ENCODE measurements at places on chromosomes 2 and 18.

DNA sequence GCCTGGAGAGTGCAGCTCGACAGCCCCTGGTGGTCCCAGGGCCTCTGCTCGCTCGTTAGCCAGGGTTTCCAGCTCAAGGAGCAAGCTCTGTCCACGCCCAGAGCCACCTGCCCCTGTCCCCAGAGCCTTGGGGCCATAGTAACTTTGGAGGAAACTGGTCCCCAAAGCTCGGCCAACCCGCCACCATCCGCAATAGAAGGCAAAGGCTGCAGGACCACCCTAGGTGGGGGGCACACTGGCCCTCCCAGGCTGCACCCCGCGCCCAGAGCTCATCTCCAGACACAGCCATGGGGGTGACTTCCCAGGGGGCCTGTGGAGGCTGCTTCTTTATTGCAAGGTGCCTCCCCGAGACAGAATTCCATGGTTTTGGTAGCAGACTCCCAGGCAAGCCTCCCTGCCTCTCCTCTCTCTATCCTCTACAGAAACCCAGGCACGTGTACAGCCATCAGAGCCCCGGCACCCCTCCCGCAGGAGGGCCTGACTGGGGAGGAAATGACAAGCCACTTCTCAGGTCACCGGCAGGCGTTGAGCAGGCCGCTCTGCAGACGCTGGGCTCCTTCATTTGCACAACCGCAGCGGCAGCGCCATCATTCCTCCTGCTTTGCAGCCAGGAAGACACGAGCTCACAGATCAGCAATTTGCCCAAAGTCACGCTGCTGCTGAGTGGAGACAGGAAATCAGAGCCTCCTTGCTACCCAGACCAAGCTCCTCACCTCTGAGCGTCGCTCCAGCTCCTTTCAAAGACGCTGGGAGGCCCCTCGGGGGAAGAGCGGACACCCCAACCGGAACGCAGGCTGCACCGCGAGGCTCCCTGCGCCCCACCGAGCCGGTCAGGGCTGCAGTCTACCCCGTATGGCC is 80.2 kb downstream of the NDUFA10 start:
- DNase-seq: peak; percentile 34

GRCh38 chr2:144946263-144946662 is 426.3 kb upstream of the ZEB2 start:
- DNase-seq: no peak

DNA sequence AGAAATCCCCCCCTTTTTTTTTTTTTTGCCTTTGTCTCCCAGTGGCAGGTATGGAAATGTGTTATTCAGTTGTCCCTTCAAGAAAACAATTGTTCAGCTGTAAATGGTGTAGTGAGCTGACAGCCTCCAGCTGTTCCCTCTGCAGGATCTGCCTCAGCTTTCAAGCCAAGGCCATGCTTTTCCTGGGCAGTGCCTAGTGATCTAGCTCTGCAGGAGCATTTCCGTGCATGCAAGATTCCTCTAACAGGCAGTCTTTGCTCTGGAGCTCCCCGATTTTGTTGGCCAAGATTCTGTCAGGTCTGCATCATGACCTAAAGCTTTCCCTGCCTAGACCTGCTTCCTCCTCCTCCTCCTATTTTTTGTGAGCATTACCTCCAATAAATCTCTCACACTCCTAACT is 300.7 kb upstream of the UBE2E3 start:
- DNase-seq: no peak

DNA sequence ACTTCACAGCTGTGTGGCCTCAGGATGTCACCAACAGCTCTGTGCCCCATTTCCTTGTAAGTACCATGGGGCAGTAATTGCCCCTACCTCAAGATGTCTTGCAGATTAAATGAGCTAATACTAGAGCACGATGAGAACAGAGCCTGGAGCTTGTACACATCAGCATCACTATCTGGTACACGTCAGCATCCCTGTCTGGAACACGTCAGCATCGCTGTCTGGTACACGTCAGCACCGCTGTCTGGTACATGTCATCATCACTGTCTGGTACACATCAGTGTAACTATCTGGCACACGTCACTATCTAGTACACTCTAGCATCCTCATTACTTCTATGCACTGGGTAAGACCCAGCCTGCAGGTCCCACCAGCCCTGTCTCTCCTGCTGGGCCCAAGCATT is 37.2 kb downstream of the AQP12A start:
- DNase-seq: no peak

- DNase-seq: no peak
Observed at GRCh38 chr2:13413989-13414388, 697.3 kb downstream of the TRIB2 start.

DNA sequence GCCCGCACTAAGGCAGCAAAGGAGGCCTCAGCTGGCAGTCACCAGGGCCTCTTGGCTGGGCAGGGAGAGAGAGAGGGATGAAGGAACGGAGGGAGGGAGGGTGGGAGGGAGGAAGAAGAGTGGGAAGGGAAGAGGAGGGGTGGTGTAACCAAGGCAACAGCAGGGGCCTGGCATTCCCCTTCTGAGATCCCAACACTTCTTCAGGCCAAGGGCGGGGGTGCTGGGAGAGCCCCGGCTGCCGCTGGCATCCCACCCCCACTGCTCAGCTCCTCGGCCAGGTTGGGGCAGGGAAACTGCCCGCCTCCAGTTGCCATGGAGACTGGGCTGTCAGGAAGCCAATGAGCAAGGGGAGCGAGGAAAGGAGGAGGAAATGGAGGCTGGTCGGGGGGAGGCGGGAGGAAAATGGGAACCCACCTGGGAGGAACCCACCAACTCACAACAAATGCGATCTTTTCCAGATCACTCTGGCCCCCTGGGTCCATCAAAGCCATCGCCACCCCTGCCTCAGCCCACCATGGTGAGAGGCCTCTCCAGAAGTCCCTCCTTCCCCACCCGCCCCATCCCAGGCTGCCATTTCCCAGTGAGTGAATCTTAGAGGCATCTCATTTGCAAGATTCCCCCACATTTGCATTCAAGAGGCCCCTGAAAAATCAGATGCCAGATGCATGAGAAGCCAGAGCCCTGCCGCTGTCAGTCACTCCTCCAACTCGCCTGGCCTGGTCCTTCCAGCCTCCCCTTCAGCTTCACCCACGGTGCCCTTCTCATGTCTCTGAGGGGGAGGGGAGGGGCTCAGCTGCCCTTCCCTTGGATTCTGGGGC is 12.4 kb downstream of the SH2D6 start:
- DNase-seq: no peak

- no peak for DNase-seq
Observed at GRCh38 chr2:197256547-197257170, 53.9 kb downstream of the ANKRD44 start.

DNA sequence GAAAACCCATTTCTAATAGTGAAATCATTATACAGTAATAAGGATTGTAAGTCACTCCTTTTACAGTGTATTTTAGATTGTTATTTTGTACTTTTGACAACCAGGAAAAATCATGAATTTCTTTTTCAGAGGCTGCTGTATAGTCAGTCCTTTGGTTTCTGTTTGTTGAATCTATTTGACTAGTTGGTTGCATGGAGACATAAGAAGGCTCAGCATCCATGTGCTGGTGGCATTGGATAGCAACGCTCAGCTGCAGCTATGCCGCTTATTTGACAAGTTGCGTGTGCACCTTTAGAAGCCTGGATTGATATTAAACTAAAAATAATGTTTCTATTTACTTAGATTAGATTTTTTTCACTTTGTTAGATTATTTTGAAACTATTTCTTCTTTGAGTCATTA is 254.1 kb upstream of the SYT4 start:
- no peak for DNase-seq

DNA sequence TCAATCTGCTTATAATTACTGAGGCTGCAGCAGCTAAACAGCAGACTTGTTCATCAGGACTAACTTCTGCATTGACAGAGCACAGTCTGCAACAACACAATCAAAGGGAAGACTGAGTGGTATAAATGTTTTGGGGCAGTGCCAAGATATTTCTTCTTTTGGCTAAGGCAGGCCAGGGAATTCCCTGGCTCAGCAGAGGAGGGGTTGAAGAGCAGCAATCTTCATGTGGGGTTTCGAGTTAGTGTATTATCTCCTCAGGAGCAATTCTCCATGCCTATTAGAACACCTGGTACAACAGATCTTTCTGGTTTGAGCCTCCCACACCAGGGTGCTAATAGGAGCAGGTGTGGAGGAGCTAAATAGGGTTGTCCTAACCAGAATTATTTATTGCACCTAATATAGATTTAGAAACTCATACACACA is 103.0 kb upstream of the STK17B start:
- no peak for DNase-seq

- no peak for DNase-seq
Observed at GRCh38 chr2:98795891-98796676, 65.2 kb upstream of the MGAT4A start.

DNA sequence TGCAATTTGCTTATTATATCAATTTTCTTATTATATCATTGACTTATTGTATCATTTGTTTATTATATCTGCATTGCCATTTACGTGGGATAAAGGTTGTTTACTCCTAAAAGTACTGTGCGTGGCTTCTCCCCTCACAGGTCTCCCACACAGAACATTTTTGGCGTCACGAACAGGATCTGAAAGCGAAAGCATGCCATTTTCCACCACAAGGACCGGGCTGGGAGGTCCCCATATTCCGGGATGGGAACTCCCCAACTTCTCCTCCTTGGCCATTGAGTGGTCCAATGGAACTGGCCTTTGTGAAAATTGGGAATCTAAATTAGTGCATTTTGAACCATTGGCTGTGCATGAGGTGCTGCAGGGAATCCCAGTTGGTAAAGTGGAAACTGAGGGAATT is 4.8 kb upstream of the DSG2 start:
- DNase-seq: no peak

- no peak for DNase-seq
Observed at GRCh38 chr2:122816803-122817202, 1061.4 kb downstream of the TSN start.

- no peak for DNase-seq
Observed at GRCh38 chr2:186518945-186519344, 32.9 kb downstream of the ZC3H15 start.

DNA sequence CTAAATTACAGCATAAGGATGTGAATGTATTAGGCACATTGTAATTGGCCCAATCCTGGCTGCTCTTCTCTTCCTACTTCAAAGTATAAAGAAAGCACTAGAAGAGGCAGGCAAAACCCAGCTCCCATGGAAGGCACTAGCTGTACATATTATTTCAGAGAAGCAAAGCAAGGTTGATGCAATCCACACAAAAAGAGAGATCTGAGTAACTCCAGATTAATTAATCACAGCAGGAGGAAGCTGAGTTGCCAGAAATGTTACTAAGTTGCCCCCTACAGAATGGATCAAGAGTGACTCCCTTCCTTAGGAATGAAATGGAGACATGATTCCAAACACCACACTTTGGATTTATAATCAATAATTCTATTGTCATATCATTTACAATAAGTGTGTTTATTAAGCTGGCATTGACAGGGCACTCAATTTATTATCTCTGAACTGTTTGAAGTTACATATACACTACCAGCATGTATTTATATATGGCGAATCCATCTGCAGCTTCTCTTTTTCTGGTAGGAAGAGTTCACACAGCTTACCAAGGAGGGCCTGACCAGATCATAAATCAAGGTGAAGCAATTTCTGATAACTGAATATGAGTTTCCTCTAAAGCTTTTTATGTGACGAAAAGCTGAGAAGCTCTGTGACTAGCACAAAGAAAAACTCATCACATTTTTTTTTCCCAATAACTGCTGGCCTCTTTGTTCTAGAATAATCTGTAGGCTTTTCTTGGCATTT is 393.1 kb upstream of the LYPD1 start:
- no peak for DNase-seq

- DNase-seq: no peak
Observed at GRCh38 chr2:2098458-2099167, 232.5 kb downstream of the MYT1L start.

- DNase-seq: no peak
Observed at GRCh38 chr2:33488715-33489540, 12.5 kb downstream of the RASGRP3 start.

GRCh38 chr2:10876394-10876793 is 35.3 kb upstream of the KCNF1 start:
- no peak for DNase-seq

DNA sequence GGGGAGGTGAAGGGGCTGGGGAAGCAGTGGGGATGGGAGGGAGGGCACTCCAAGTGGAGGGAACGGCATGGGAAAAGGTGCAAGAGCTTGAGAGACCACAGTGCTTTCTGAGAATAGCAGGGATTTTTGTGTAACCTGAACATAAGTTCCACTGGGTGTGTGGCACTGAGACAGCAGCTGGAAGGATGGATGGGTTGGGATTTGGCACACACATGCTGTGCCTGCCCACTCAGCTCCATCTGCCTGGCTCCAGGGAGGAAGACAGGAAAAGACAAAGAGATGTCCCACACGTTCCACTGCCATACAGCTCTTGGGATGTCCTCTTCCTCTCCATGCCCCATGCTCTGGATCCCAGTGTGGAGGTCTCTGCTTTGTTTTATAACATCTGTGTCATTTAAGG is 114.1 kb upstream of the TEX51 start:
- no peak for DNase-seq

DNA sequence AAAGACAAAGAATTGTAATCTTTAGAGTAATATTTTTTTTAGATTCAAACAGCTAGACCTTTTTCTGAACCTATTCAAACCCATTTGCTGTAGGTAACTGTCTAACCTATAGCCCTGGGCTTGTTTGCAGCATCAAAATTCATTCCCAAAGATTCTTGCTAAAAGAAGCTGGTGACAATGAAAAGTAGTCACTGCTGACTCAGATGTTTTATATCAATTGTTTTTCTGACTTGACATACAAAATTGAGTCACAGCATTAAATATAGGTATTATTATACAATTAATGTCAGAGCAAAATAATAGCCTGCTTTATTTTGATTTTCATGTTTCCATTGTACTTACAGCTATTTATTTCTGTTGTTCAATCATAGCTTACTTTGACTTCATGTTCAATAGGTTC is 320.3 kb upstream of the NRP2 start:
- DNase-seq: no peak

- peak; percentile 63 for DNase-seq
Observed at GRCh38 chr2:20106746-20107145, 55.3 kb upstream of the LAPTM4A start.

DNA sequence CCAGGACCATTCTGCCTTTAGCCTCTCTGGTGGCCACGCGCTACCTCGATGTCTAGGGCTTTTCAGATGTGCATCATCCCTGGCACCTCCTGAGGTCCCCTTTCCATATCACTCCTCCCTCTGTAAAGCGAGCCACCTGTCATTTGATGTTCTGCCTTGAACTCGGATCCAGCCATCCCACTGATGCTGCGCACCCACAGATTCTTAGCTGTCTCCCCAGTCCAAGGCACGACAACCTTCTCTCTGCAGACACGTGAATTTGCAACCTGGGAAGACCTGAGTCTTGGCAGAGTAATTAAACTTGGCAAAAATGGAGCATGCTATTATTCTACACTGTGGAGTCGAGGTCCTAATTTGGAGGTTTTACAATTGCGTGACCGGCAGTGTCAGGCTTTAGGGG is 61.9 kb downstream of the NGEF start:
- no peak for DNase-seq

DNA sequence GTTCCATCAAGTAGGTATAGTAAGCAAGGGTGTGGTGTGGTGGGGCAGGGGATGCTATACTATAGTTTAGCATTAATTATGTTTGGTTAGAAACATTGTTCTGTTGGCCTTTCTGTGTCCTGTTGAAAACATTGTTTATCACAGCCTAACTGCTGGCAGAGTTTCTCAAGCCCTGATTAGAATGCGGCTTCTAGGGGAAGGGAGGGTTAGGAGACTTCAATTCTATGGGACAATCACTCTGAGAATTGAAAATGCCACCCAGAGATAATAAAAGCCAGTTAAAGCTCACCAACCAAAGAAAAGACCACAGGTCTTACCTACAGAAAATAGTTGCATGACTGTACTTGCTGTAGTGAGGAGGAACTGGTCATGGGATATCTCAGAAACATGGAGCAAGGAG is 19.9 kb upstream of the SMCHD1 start:
- no peak for DNase-seq

- DNase-seq: no peak
Observed at GRCh38 chr2:146734042-146734820, 1110.6 kb upstream of the ACVR2A start.
